Effector memory CD4-positive, alpha-beta T cell (primary cell): ENCODE measurements at places on chromosomes 6 and 20.
A peak's percentile ranks its signal among the peaks of the same experiment; 100 is the strongest.

DNA sequence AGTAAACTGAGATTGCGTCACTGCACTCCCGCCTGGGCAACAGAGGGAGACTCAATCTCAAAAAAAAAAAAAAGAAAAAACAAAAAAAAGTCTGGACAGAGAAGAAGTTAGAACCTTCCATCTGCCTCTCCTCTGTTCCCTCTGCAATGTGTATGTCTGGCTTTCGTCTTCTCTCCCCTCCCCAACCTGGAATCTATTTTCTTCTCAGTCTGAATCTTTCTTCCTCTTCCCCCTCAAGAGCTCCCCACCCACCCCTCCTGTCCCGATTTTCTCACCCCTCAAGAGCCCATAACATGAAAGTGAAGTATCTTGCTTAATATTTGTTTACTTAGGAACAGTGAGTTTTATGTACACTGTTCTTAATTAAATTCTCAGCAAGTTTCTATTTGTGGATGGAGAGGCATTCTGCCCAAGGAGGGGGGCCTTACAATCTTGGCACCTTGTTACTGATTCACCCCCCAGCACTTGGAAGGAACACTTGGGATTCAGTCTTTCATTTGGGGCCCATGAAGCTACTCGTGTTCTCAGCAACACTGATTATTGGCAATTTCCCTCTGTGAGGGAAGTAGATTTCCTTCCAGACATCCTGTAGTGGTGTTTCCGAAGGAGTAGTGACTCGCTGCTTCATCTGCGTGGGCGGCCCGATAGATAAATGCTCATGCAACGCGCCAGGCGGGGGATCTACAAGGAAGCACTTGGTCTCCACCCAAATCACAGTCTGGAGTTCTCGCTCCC is 69.3 kb upstream of the SRSF6 start:
- DNase-seq = no peak

- peak; percentile 87 for DNase-seq
Measured at GRCh38 chr6:142946924-142947713, 2.1 kb upstream of the HIVEP2 start.

GRCh38 chr6:29483186-29483585 is 4.6 kb downstream of the MAS1L start:
- no peak for DNase-seq

DNA sequence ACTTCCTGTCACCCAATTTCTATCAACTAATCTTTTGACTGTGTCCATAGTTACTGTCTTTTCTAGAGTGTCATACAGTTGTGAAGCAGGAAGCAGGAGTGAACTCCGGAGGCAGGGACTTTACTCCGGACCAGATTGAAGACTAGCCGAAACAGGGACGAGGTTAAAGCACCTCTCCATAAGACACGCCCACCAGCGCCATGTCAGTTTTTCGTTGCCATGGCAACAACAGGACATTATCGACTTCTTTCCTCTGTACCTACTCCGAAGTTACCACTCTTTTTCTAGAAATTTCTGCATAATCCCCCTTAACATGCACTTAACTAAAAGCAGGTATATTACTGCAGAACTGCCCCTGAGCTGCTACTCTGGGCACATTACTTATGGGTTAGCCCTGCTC is 25.2 kb downstream of the TRIM38 start:
- DNase-seq = no peak
